ENCODE measurements at places on chromosomes 6 and 20.
A peak's percentile ranks its signal among the peaks of the same experiment; 100 is the strongest.

DNA sequence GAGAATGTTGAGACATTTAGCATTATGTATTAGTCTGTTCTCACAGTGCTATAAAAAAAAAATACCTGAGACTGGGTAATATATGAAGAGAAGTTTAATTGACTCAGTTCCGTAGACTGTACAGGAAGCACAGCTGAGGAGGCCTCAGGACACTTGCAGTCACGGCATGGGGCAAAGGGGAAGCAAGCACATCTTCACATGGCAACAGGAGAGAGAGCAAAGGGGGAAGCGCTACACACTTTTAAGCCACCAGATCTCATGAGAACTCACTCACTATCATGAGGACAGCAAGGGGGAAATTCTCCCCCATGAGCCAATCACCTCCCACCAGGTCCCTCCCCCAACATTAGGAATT lies 26.8 kb upstream of the TFAP2A start:
- DNase-seq, result no peak

GRCh38 chr6:165059032-165059431 lies 250.4 kb downstream of the C6orf118 start:
- peak; percentile 47 for DNase-seq

DNA sequence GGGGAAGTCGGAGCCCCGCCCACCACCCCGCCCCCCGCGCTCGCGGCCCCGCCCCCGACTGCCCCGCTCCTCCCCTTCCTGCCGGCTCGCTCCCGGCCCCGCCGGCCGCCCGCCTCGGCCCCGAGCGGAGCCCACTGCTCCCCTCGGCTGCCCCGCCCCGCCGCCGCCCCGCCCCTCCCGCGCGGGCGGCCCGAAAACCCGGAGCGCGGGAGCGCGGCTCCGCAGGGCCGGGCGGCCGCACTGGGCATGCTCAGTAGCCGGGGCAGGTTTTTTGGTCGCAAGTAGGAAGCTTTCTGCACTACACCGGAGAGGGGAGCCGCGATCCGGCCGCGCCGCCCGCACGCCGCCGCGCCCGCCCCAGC lies at the start of gene CDYL:
Gene CDYL, plus strand, starts transcription at position 274 of the 362 bp plus-strand sequence. CDS start 380 bp downstream, outside the sequence.
- DNase-seq, result peak; percentile 51

GRCh38 chr6:100658486-100658885 lies 193.8 kb upstream of the SIM1 start:
- DNase-seq, result no peak

DNA sequence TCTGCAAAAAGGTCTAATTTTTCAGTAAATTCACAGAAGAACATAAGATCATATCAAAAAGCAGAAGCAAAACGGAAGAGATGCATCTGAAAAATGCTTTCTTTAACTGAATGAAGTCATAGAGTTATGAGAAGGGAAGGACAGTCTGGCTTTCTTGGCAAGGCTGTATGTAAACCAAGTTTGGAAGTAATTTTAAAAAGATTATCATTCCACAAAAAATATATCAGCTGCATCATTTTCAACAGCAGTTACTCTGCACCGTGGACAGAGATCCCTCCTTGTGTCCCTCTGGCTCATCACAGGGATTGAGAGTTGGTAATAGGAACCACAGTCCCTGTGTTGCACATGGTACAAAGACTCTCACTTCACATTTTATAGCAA lies 258.5 kb downstream of the HIVEP2 start:
- no peak for DNase-seq

DNA sequence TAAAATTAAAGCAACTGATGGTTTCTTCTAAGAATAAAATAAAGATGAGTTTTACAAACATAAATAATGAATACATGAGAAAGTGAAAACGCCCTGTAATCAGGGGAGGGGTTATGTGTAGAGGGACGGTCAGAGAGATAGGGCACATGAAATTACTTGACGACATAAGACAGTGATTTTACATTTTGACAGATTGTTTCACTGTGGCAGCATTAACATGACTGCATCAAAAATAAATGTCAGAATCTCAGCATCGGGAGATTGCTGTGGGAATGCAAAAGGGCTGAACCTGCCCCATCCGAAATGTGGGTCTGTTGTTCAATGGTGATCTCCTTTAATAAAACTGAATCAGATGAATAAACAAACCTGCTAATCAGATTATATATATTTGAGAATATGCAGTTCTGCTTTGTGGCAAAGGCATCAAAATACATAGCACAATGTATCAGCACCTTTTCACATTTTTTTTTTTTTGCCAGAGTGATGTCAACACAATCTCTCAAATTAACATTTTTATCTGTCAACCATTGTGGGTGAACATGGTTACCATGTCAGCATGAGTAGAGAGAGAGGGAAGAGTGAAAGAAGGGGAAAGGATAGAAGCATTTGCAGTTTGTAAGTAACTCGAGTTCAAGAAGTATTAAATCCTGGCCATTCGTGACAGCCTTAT lies 177.1 kb upstream of the MAN1A1 start:
- no peak for DNase-seq

- DNase-seq, result no peak
Measured at GRCh38 chr20:5234158-5234557, 82.6 kb downstream of the PROKR2 start.

GRCh38 chr6:5155906-5156305 lies 70.8 kb downstream of the PPP1R3G start:
- no peak for DNase-seq

GRCh38 chr20:22001886-22002285 lies 296.4 kb downstream of the PAX1 start:
- no peak for DNase-seq

DNA sequence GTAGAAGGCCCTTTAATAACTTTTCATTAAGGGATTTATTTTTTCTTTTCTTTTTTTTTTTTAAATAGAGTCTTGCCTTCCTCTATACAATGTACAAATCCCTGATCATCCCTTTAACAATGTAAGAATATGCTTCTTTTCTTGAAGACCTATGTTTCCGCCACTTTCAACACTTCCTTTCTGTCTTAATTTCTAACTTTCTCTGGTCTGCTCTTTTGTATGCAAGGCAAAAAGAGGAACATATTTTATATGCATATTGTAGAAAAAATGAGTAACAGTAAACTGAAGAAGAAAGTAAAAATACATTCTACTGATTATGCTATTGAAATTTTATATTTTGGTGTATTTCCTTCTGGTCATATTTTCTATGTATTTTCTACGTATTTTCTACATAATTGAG lies 484.7 kb downstream of the TFAP2B start:
- DNase-seq, result no peak

DNA sequence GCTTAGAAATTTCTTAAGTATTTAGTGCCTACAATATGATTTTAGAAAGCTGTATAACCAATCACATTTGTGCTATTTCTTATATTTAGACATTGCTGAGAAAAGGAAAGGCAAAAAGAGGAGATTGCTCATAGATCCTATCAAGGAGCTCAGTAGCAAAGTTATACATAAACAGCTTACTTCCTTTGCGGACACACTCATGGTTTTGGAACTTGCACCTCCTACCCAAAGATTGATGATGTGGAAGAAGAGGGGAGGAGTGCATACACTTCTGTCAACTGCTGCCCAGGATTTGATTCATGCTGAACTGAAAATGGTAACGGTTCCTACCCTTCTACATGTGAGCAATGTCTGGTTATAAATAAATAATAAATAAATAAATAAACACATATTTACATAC lies 16.7 kb downstream of the RAD21L1 start:
- peak; percentile 87 for DNase-seq

- no peak for DNase-seq
Measured at GRCh38 chr6:308768-309167, 16.5 kb downstream of the DUSP22 start.
